GM23338 (cell line): ENCODE measurements at places on chromosomes 11 and 22.

- DNase-seq, result no peak
Observed at GRCh38 chr22:26234296-26234695, 65.0 kb downstream of the SEZ6L start.

- no peak for DNase-seq
Observed at GRCh38 chr11:69355346-69355940, 61.5 kb downstream of the MYEOV start.

GRCh38 chr22:30191040-30191701 is 55.4 kb downstream of the LIF start:
- no peak for DNase-seq

DNA sequence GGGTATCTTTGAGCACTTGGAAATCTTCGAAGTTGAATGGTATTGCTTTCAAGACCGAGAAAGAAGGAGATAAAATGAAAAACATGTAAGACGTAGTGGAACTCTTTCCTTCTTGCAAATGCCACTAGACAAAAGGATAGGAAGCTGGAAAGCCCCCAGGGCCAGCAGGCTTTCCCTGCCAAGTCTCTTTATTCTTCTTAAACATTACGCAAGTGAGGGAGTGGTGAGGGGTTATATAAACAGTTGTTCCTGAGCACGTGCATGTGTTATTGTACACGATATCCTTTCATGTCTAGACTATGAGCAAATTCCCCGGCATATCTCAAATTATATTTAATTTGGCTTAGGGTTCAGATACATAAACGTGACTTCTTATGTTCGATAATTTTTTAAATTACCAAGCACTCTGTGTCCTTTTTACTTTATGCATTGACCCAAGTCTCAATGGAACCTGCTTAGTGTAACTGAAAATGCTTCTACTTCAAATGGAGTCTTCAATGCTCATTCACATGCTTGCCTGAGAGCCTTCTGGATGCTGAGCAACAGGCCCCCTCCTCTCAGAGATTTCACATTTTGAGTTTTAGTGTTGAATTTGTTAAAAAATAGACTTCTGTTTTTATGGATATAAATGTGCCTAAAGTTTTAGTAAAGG is 59.0 kb downstream of the PPP2R1B start:
- no peak for DNase-seq

DNA sequence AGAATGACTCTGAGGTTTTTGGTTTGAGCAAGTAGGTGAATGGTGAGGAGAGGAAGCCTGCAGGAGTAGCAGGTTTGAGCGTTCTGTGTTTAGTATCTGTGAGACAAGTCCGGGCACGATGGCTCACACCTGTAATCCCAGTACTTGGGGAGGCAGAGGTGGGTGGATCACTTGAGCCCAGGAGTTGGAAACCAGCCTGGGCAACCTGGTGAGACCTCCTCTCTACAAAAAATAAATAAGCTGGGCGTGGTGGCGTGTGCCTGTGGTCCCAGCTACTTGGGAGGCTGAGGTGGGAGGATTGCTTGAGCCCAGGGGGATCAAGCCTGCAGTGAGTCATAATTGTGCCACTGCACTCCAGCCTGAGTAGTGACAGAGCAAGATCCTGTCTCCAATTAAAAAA is 9.7 kb upstream of the CENATAC start:
- DNase-seq, result no peak

DNA sequence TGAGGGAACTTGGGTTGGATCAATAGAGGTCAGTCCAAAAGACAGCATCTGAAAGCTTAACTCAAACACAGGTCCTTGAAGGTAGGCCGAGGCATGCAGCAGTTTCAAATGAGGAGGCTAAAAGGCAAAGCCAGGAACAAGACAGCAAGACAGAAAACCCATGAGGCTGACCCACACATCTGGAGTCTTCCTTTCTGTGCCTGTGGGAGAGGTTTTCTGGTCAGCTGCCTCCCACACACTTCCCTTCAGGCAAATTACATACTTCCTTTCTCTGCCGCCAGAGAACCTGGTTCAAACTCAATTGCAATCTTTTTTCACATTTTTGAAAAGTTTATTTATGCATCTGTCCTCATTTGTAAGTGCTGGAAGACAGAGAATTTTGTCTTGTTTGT is 29.8 kb upstream of the CRTAM start:
- DNase-seq, result no peak

- DNase-seq, result no peak
Observed at GRCh38 chr11:132047167-132047566, 676.8 kb downstream of the NTM start.

GRCh38 chr11:118151431-118151830 is 1.2 kb downstream of the SCN4B start:
- no peak for DNase-seq

- DNase-seq, result no peak
Observed at GRCh38 chr11:76263657-76264056, 57.4 kb upstream of the WNT11 start.

DNA sequence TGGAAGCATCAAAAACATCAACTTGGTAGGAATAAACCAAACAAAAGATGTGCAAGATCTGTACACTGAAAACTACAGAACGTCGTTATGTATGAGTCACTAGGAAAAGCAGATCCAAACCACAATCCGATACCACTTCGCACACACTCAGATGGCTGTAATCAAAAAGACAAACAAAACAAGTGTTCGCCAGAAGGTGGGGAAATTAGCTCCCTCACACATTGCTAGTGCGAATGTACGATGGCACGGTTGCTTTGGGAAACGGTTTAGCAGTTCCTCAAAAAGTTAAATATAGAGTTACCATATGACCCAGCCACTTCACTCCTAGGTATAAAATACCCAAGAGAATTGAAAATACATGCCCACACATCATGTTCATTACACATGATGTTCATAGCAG is 14.8 kb upstream of the CARD10 start:
- DNase-seq, result no peak

DNA sequence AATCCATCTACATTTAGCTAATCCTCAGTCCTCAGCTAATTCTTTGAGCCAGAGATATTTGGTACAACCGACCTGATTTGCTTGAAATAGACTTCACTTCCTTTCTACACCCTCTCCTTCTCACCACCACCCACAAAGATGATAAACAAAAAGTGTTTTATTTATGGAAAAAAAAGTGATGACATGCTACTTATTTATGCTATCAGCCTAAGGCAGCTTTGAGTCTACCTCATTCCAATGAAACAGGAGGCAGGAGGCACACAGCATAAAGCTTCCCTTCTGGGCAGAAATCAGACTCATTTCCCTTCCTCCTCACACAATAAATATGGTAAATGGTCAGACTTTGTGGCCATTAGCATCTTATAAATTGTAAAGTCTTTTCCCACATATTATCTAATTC is 325.7 kb downstream of the SOX6 start:
- no peak for DNase-seq

DNA sequence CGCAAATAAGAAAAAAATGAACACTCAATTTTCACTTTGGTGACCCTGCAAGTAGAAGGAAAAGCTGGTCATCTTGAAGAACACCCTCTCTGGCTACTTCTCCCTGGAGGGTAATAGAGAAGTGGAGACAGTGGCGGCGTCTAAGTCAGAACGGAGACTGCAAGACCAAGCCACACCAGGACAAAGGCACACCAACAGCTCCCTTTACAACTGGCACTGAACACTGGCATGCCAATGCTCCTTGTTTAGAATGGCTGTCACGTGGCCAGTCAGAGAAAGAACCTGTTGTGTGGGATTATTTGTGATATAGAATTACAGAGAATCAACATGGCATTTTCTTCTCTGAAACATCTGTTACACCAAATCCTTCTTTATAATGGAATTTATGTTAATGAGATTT is 61.3 kb upstream of the YPEL1 start:
- peak; percentile 10 for DNase-seq

GRCh38 chr22:48205790-48206189 is 1443.3 kb downstream of the TBC1D22A start:
- DNase-seq, result no peak

DNA sequence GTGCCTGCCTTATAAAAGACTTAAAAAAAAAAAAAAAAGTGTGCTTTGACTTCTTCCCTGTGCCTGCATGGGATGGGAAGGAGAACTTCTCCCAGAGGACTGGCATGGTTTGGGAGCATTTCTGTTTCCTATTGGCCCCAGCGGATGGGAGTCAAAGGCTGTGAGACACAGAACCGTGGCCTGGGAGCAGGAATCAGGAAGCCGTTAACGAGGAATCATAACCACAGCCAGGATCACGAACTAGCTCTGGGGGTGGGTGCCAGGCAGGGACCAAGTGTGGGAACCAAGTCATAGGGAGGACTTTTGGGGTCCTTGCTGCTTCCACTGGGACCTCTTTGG is 526 bp downstream of the C1QTNF6 start:
- no peak for DNase-seq

DNA sequence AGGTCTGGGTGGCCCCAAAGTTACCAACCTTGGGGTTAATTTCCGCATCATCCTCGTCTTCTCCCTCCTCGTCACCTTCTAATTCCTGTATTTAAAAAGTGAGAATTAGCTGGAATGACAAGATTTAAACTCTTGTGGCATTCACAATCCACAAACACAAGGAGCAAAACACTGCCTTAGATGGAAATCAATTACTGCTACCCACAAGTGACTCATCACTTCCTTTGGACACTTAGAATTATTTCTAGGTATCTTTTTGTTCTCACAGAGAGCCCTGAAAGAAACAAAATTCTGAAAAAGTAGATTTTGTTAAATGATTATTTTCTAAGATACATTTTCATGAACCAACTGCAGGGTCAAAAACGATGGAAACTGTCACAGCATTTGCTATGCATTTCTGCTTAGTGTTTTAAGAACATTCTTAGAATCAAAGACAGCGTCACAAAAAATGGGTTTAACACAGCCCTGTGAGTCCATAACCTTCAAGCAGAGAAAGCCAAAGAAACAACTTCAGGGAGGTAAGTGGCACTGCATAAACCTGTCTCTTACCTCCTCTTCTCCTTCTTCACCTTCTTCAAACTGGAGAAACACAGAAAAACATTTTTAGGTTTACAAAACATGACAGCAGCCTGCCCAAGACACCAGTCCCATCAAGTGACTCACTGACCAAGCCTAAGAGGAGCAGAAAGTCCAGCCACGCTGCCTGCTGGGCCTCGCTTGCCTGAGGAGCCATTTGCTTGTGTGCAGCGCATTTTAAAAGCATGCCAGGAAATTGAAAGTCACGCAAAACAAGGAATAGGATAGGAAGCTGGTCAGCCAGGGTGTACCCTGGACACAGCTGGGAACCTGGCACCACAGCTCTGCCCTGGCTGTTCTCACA is 22.3 kb upstream of the PHLDA2 start:
- no peak for DNase-seq

DNA sequence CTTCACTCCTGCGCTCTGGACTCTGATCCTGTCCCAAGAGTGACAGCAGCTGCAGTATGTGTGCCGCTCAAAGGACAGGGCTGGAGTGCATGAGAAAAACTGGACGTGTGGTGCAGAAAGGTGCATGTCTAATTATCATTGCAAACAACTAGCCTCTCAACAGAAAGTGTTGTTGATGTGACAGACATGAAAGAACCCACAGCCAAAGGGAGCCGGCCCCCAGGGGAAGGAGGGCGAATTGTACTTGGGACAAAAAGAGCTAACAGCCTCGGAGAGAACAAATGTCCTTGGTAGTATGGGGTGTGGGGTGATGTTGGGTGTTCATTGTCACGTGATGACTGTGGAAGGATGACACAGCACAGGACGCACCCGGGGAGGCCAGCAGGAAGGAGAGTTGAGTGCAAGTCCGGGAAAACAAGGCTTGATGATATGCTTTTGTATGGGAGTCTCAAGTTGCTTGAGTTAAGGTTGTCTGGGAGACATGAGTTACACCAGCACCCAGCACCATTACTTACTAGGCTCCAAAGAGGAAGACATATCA is 325.5 kb downstream of the NTM start:
- no peak for DNase-seq

- DNase-seq, result no peak
Observed at GRCh38 chr22:22714600-22715335, 70.4 kb downstream of the GGTLC2 start.

GRCh38 chr22:23547818-23548500 is 32.1 kb downstream of the IGLL1 start:
- DNase-seq, result no peak

DNA sequence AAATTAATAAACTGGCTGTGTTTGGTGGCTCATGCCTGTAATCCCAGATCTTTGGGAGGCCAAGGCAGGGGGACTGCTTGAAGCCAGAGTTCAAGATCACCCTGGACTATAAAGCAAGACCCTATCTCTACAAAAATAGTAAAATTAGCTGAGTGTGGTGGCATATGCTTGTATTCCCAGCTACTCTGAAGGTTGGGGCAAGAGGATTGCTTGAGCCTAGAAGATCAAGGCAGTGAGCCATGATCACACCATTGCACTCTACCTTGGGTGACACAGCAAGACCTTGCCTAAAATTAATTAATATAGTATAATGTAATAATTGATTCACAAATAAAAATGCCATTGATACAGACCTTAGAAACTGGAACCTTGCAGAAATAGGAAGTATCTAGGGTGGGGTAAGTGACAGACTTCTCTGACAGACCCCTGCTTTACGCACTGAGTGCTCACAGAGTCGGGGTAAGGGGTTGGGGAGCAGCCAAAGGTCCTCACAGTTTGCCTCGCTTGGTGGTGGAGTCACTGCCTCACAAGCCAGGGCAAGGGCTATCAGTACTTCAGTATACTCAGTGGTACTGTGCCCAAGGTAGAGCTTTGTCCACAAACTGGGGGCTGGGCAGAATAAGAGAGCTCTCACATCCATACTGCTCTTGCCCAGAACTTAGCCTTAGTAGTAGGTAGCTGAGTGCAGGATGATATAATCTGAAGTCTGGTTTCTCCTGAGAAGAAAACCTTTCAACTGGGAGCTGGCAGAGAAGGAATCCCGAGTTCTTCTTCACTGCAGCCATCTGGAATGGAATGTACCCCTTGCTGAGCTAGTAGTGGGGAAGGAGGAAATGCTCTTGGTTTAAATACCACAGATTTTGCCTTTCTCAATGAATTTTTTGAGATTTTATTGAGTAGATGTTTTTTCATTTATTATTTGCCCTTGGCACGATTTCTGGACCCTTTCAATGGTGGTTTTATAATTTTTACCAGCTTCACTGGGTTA is 65.5 kb downstream of the EMSY start:
- DNase-seq, result peak; percentile 81
